ENCODE measurements at places on chromosomes 1 and 21.

- DNase-seq: no peak
Observed at GRCh38 chr1:236143104-236143948, 987 bp downstream of the GPR137B start.

- DNase-seq: no peak
Observed at GRCh38 chr21:43854773-43855633, 10.0 kb upstream of the AGPAT3 start.

GRCh38 chr1:160789702-160790611, 6.0 kb upstream of the LY9 start:
- DNase-seq: no peak

GRCh38 chr21:17476006-17476405, 36.8 kb upstream of the CXADR start:
- DNase-seq: no peak

DNA sequence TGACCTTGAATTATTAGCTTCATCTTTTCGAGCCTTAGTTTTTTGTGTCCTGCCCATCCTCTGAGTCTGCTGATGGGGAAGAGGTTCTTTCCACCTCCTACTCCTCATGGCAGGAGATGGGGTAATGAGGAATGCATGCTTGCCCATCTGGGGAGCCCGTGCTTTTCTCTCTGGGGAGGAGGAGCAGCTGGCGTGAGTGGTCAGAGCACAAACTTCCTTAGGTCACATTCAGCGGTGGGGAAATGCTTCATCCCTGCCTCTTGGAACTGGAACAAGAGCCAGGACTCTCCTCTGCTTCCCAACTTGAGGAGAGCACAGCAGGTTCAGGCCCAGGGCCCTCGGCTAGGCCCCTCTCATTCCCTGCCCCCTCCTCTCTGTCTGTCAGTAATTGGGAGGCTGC, 155.0 kb downstream of the PCNX2 start:
- DNase-seq: no peak

DNA sequence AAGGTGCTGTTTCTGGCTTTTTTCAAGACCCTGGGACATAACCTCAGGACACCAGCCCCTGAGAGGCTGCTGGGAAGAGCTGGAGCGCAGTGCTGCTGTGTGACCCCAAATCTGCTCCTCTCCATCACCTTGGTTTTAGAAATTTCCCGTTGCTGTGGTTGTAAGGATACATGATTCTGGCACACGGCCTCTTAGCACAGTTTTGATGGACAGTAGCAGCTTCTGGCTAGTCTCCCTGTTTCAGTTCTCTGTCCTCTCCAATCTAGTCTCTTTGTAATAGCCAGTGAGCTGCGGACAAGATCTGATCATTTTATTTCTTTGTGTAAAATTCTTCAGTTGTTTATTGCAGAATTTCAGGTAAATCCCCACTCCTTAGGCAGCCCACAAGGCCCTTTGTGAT, 3.1 kb downstream of the CLIC6 start:
- no peak for DNase-seq

DNA sequence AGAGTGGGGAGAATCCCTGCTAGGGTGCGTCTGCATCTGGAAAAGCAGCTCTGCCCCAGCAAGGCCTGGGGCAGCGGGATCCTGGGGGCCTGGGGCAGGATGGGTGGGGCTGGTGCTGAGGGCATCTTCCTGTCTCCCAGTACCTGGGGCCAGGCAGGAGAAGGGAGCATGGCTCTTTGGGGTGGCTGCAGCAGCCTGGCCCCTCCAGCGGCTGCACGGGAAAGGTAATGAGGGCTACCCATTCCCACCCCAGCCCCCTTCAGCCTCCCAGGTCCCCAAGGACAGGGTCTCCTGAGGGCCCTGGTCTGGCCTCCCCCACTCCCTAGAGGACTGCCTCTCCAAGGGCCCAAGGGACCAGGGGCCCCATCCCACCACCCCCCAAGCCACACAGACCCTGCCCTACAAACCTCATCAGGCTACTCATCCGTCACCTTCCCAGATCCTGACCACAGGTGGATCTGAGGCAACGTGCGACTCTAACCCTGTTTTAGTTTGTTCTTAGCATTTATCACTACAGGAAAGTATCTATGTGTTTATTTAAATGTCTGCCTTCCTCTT, 910 bp upstream of the ANKRD65 start:
- DNase-seq: peak; percentile 54

- DNase-seq: no peak
Observed at GRCh38 chr1:200154069-200154767, 126.7 kb downstream of the NR5A2 start.

Measured in kidney (tissue), 22 donors.